ENCODE measurements at places on chromosomes 3 and 15.

DNA sequence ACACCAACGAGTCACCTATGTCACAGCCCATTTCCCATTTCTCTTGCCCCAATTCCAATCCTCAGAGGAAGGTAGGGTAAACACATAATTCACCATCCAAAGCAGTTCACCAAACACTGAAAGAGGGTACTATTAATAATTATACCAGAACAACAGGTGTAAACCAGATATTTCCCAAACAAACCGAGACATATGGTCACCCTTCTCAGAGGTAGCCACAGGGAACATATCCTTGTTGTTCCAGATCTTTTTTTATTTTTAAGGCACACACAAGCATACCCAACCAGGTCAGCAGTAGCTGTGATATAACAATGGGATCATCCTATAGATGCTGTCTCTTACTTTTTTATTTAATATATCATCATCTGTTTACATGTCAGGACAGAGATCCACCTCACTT, 24.7 kb downstream of the MAGI1 start:
- DNase-seq: no peak

GRCh38 chr3:27022096-27022761, 347.0 kb downstream of the NEK10 start:
- DNase-seq: no peak

- DNase-seq: no peak
These were observed 4.4 kb downstream of the TMOD2 start for GRCh38 chr15:51755790-51756189.

DNA sequence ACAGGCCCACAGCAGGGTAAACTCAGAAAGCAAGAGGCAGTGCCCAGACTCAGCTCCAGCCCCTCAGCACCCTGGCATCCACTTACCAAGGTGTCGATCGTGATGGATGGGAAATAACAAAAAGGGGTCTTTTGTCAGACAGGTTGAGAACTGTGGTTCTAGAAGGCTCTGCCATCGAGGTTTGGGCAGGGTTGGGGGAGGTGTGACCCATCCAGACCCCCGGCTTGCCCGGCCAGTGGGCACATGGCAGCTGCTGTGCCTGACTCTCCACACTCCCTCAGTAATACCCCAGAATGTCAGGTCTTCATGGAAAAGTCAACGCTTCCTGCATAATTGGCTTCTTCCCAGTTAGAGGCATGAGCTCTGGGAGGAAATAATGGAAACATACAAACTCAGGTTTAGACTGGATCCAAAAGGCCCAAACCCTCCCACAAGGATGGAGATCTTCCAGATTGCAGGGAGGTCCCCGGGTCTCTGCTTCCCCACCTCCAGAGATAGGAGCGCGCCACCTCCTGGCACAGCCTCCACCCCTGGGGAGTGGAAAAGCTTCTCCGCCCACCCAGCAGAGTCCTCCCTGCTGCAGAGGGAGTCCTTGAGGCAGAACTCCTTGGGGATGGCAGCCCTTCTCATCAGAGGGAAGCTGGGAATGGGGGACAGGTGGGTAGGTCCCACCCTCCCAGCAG, 149.8 kb upstream of the IQSEC1 start:
- no peak for DNase-seq

DNA sequence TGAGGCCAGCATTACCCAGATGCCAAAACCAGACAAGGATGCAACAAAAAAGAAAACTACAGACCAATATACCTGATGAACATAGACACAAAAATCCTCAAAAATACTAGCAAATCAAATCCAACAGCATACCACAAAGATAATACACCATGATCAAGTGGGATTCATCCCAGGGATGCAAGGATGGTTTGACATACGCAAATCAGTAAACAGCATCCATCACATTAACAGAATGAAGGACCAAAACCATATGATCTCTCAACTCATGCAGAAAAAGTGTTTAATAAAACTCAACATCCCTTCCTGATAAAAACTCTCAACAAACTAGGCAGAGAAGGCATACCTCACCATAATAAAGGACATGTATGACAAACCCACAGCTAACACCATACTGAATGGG, 14.0 kb upstream of the PIAS1 start:
- no peak for DNase-seq

- DNase-seq: no peak
These were observed 81.6 kb downstream of the SSR3 start for GRCh38 chr3:156473341-156473740.

DNA sequence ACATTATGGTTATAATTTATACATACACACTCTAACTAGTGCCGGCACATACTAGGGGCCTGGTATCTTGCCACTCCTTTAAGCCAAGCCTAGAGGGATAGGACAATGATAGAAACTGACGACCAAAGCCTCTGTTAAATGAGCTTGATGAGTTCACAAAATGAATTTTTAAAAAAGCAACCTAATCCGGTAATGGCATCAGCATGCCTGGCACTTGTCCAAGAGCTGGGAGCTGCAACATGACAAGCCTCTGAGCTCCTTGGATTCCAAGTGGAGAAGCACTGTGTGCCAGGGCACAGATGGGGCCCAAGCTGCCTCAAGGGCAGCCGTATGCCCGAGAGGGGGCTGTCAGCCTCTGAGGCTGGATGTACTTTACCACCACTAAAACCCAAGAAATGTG, 9.7 kb downstream of the ETV5 start:
- no peak for DNase-seq

- no peak for DNase-seq
These were observed 155.4 kb downstream of the PPM1L start for GRCh38 chr3:160911411-160911810.

GRCh38 chr3:13462822-13463221, 17.3 kb upstream of the HDAC11 start:
- DNase-seq: no peak

- no peak for DNase-seq
These were observed 116.5 kb downstream of the LPP start for GRCh38 chr3:188270423-188270972.

- no peak for DNase-seq
These were observed 344.6 kb upstream of the UBE2E2 start for GRCh38 chr3:22858486-22858885.
